ENCODE measurements at places on chromosomes 7 and 10. TPM values are rescaled to one million over a fixed set of nuclear protein-coding genes. Genes with fewer than 3 reads are reported as not detected.

The IDI2 gene
- total RNA-seq: not detected

The TRIM50 gene
- total RNA-seq: not detected

The LRRN3 gene
- total RNA-seq: 0.02 TPM

The TMEM225B gene
- total RNA-seq: 1.1 TPM

The PNLIPRP3 gene
- total RNA-seq: 0.04 TPM

The TRPV5 gene
- not detected for total RNA-seq

The CABCOCO1 gene
- 0.12 TPM for total RNA-seq

The ASIC3 gene
- total RNA-seq: 10.5 TPM

The SPDYE8 gene
- not detected for total RNA-seq

The OPN1SW gene
- not detected for total RNA-seq

The SFRP4 gene
- total RNA-seq: 3.7 TPM

The CHST12 gene
- total RNA-seq: 11.7 TPM

The ADCK2 gene
- total RNA-seq: 16.6 TPM

The TMEM72 gene
- not detected for total RNA-seq

The GDF2 gene
- not detected for total RNA-seq

The ANKRD7 gene
- 0.30 TPM for total RNA-seq

The SLC13A4 gene
- not detected for total RNA-seq

The ACSM6 gene
- total RNA-seq: not detected
